Activated CD4-positive, alpha-beta memory T cell treated with anti-CD3 and anti-CD28 coated beads, Interleukin-2, amount 10 ng/mL, durations not matched to agents 7 days and 5 days (primary cell): ENCODE measurements at places on chromosomes 3 and 15.

DNA sequence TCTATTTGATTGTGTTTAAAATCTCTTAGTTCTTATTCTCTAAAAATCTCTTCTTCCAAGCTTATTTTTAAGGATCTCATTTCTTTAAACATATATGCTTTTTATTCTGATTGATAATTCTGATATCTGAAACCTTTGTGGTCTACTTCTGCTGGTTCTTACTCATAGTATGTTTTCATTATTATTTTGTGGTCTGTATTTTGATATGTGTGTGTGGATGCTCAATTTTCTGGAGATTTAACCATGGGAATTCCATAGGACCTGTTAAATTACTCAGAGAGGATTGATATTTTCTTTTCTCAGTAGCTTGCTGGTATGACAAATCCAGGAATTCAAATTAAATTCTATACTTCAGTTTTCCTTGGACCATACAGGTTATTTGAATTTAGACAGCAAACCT lies 14.7 kb upstream of the HHLA2 start:
- DNase-seq = no peak

- DNase-seq = no peak
Observed at GRCh38 chr3:3366386-3366785, 186.9 kb upstream of the CRBN start.

DNA sequence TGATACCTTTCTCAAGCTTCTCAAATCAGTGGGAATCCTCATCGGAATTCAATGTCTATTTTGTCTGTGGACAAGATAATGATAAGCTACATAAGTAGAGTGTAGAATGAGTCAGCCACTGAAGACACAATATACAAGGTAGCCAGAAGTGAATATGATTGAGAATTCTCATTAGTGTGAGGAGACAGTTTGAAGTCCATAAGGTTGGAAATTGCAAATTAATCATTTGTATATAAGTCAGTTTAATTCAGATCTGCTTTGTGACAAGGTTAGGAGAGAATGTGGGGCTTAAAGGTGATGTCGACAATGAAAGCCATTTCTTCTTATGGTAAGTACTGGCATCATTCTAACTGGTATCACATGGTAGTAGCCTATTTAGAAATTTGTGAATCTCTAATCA lies 4.2 kb downstream of the ARPP21 start:
- DNase-seq = no peak

GRCh38 chr3:50164481-50164880 lies 9.4 kb downstream of the SEMA3F start:
- no peak for DNase-seq

- no peak for DNase-seq
Observed at GRCh38 chr3:1848935-1849334, 249.7 kb upstream of the CNTN4 start.

GRCh38 chr15:23438816-23439466 lies 8.1 kb downstream of the GOLGA6L2 start:
- DNase-seq = no peak

DNA sequence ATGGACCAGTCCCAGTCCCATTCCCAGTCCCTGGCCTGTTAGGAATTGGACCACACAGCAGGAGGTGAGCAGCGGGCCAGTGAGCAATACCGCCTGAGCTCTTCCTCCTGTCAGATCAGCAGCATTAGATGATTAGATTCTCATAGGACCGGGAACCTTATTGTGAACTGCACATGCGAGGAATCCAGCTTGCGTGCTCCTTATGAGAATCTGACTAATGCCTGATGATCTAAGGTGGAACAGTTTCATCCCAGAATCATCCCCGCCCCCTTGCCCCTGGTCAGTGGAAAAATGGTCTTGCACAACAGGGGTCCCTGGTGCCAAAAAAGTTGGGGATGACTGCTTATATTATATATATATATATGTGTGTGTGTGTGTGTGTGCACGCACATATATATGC lies 63.1 kb downstream of the IFT57 start:
- DNase-seq = no peak

DNA sequence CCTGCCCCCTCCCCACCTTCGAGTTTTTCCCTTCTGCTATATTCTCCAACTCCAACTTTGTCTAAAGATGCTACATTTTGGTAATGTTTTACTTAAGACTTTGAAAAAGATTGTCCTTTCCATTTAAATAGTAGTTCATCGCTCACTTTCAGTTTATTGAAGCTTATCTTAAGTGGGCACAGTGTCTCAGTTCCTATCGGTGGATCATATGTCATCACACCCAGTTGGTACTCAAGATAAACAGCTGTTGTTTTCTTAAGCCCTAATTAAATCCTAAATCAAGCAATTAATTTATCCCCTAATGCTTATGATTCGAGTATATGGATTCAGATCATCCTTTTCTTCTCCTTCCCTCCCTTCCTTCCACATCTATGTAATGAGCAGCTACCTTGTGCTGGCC lies 210.7 kb downstream of the TLE3 start:
- DNase-seq = no peak

GRCh38 chr15:51298620-51299019 lies 39.8 kb downstream of the CYP19A1 start:
- DNase-seq = no peak

GRCh38 chr3:72720566-72720965 lies 127.7 kb downstream of the SHQ1 start:
- DNase-seq = no peak

DNA sequence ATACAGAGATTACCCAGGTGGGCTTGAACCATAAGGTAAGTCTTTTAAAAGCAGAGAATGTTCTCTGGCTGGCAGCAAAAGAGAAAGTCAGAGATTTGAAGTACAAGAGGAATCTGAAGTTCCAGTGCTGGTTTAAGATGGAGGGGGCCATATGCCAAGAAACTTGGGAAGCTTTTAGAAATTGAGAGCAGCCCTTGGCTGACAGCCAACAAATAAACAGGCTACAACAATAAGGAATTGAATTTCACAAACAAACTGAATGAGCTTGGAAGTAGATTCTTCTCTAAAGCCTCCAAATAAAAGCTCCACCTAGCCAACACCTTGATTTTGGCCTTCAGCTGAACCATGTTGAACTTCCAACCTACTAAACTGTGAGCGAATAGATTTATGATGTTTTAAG lies 85.7 kb downstream of the TRIM42 start:
- no peak for DNase-seq

GRCh38 chr15:72541674-72542073 lies 67.5 kb downstream of the ARIH1 start:
- no peak for DNase-seq

DNA sequence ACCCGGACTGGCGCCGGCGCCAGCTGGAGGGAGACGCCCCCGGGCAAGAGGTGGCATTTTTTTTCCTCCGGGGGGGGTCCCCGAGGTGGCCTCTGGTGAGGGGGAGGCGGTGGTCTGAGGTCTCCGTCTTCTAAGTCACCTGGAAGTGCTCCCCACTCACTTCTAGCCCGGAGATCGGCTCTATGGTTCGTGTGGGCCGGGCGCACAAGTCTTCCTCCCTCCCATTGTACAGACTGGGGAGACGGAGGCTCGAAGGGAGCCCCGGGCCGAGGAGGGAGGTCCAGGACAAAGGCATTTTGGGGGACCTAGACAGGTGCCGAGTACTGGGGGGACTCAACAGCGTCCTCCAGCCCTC lies 4.4 kb downstream of the GATA2 start:
- DNase-seq = no peak

- DNase-seq = no peak
Observed at GRCh38 chr3:135237371-135238143, 442.5 kb downstream of the EPHB1 start.

DNA sequence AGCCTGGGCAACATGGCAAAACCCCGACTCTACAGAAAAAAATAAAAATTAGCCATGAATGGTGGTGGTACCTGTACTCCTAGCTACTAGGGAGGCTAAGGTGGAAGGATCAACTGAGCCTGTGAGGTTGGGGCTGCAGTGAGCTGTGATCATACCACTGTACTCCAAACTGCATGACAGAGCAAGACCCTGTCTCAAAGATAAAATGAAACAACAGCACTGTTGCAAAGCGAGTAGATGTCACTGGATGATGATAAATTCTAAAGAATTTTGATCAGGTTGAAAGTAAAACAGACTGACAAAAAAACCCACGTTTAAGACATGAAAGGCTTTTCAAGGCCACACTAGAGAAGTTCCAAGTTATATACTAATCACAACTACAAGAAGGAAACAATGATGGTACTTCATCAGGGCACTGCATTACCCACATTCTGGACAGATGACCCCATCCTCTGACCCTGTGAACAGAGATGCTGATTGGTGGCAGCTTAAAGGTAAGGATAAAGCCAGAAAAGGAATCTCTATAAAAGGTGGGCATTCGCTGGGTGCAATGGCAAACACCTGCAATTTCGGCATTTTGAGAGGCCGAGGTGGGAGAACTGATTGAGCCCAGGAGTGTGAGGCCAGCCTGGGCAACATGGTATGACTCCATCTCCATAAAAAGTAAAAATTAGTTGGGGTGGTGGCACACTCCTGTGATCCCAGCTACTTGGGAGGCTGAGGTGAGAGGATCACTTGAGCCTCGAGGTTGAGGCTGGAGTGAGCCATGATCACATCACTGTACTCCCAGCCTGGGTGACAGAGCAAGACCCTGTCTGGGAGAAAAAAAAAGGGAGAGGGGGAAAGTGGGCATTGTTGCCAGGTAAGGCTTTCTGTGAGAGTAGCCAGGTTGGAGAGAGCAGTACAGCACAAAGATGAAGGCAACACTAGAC lies 59.2 kb downstream of the TBL1XR1 start:
- DNase-seq = no peak

DNA sequence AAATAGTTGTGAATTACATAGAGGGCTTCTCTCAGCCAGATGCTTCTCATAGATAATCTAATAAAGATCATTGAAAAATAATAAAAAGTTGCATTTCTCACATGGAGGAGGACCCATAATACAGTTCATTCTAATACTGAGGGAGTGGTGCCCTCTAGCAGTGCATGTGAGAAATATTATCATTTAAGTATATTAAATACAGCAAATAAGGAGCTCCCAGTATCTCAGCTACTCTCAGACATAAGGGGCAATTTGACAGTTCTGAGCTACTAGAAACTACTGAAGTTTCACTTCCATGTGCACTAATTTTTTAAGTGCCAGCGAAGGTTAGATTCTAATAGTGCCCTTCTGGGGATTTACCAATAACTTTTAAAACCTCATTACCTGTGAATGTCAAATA lies 188.3 kb downstream of the IL5RA start:
- DNase-seq = no peak

GRCh38 chr3:187323091-187323490 lies 31.6 kb upstream of the MASP1 start:
- no peak for DNase-seq
